Naive thymus-derived CD8-positive, alpha-beta T cell (primary cell): ENCODE measurements at places on chromosomes 16 and 17. TPM values are rescaled to one million over a fixed set of nuclear protein-coding genes. Genes with fewer than 3 reads are reported as not detected.

GRCh38 chr17:44591206-44591605 is 33.9 kb downstream of the FZD2 start:
- DNase-seq = no peak

DNA sequence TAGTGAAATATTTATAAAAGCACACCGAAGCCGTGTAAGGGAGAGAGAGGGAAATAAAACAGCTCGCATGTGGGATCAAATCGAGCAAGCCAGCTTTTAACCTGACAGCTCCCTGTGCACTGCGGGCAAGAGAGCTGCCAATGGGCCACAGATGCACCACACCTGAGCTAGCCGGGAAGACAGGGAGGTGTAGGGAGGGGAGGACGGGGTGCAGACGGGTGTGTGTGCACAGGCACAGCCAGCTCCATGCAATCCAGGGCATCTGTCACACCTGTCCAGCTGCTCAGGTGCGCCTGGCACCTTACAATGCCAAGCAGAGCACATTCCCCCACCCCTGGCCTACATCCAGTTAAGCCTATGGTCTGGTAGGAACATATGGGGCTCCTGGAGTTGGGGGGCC is 70.0 kb downstream of the C16orf78 start:
- no peak for DNase-seq

DNA sequence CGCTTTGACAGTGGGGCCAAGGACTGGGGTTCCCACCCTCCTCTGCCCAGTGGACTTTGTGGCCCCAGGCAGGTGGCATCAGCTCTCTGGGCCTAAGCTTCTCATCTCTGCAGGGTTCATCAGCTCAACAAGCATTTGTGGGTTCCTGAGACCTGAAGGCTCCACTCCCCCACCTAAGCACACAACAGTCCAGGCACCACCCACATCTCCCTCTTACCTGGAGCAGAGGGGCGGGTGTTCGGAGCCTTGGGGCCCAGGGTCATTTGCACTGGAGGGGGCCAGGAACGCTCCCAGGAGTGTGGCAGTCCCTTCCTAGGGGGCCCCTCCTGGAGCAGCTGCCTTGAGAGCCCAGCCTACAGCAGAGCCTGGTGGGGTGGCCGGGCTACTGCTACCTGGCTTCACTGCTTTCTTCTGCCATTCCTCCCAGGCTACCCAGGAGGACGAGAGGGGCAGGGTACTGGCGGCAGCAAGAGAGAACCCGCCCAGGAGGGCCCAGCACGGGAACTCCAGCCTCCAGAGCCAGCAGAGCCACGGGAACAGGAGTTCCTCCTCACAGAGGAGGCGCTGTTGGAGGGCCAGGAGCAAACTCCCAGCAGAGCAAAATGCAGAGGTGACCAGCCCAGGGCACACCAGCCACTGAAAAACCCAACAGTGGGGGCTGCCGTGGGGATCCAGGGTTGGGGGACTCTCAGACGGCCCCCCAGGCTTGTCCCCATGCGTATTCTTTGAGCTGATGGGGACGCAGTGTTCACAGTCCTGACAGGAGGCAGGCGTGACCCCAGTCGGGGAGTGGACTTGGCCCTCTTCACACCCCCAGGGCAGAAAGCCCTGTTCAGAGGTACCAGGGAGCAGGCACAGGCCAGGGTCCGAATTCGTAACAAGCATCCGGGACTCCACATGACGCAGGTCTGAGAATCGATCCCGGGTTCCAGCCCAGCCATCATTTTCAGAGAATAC is 35.1 kb upstream of the SLC38A10 start:
- DNase-seq = no peak

DNA sequence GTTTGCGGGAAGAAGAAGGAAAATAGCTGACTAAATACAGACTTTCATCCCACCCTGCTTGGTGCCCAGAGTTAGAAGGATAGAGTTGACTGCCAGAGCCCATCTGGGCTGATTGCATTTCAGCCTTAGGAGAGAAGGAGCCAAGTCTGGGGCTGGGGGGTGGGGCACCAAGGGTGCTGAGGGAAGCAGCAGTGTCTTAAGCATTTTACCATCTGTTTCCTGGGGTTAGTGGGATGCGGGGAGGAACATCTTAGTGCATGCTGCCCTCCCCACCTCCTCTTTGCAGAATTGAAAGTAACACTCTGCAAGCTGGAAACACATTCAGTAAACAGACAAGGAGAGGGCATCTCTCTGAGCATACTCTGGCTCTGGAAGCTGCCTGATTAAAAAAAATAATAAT is 1.5 kb upstream of the ARL5C start:
- DNase-seq = no peak

GRCh38 chr17:4509401-4509800 is 10.7 kb downstream of the SPNS2 start:
- no peak for DNase-seq

GRCh38 chr17:81315129-81315884 is 20.2 kb upstream of the SLC38A10 start:
- no peak for DNase-seq

GRCh38 chr16:55661941-55662643 is 6.3 kb downstream of the SLC6A2 start:
- DNase-seq = no peak

DNA sequence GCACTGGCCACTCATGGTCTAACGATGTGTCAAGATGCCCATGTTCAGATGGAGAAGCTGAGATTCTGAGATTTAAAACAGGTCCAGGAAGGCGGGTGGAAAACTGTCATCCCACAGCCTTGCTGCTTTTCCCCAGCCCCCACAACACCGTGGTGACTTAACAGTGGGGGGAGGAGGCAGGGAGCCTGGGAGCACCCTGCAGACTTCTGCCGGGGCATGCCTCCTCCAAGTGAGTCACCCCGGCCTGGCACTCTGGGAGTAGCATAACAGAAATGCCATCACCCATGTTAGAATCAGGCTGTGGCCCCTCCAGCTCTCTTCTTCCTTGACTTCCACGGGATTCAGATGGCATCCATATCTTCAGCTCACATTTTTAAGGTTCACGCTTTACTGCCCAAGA is 164.8 kb downstream of the CBLN1 start:
- DNase-seq = no peak

DNA sequence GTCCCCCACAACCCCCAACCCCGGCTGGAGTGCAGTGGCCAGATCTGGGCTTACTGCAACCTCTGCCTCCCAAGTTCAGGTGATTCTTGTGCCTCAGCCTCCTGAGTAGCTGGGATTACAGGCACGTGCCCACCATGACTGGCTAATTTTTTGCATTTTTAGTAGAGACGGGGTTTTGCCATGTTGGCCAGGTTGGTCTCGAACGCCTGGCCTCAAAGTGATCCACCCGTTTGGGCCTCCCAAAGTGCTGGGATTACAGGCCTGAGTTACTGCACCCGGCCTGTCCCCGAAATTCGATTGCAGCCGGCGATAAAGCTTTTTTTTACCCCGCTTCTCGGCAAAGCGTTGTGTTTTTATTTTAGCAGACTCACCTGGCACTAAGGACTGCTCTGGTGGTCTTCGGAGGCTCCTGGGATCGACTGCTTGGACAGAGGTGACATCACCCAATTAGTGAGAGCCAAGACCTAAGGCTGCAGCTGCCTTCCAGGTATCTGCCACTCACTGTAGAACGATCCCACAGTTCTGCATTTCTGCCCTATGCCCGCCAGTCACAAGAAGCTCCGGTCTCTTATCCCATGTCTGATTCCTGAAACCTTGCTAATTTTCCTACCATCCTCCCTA is 82.2 kb upstream of the ARL4D start:
- no peak for DNase-seq

- DNase-seq = no peak
Observed at GRCh38 chr17:4893721-4894560, 5.4 kb upstream of the C17orf107 start.

GRCh38 chr16:28984091-28984490 is 761 bp upstream of the LAT start:
- no peak for DNase-seq

DNA sequence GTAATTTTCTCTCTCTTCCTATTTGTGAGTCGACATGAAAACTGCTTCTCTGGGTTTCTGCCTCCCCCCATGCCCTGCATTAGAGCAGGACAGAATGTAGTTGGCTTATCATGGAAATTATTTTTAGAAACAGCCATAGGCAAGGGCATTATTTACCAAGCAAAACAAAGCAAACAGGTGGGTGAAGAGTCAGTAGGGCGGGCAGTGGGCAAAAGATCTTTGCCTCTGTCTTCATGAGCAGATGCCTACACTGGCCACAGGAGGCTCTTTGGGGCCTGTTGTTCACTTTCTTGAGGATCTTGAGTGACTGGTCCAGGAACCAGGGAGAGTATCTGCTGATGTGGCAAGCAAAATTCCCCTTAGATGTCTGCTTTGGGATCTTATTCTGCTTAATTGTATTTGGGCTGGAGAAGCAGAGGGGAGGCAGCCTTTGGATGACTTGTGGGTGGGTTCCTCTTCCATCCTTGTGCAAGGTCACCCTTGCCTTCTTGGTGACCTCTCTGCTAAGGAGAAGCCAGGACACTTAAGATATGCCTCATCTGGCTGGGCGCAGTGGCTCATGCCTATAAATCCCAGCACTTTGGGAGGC is 42.5 kb upstream of the CLEC19A start:
- DNase-seq = no peak

DNA sequence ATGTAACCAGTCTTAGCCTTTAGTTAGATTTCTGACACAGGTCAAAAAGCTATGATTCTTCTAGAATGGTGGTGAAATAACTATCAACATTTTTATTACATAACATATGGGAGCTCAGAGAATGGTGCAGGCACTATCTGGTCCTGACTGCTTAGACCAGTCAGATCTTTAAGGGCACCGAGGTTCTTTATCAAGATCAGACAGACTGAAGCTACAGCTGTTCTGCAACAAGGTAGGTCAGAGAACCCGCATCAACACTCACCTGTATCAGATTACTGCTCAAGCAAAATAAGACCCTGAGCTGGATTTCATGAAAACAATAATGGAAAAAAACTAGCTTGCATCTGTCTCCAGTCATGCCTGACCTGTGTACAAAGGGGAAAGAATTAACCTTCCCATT is 160.4 kb downstream of the KCNJ2 start:
- no peak for DNase-seq

DNA sequence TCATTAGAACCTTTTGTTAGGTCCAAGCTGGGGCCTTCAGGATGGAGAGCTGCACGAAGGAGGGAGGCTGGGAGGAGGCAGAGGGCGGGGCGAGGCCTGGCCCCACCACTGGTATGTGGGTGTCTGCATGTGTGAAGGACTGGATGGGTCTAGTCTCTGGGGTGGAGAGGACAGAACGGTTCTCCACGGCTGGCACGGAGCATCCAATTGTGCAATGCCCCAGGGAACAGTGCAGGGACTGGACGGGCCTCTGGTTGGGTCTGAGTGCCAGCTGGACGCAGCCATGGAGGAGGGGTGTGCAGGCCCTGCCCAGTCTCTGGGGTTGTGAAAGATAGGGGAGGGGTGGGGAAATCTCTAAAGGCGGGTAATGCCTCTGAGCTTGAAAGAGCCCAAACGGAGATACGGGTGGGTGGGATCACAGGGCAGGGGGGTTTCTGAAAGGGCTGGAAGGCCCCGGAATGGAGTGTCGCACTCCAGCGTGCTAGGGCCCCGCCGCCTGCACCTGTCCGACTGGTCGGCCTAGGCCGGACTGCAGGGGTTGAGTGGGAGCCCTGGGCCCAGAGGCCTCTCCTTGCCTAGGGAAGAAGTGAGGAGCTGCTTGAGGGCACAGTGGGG is 1.6 kb downstream of the PPL start:
- no peak for DNase-seq

DNA sequence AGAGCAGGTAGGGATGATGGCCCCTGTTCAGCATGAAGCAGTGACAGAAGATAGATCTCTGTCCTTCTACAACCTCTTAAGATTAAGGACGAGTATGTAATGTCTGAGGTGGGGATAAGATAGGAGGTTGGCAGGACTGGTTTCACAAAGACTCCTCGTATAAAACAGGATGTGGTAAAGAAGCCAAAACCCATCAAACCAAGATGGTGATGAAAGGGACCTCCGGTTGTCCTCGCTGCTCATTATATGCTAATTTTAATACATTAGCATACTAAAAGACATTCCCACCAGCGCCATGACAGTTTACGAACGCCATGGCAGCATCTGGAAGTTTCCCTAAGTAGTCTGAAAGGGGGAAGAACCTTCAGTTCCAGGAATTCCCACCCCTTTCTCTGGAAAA is 27.3 kb downstream of the MIS12 start:
- DNase-seq = no peak

DNA sequence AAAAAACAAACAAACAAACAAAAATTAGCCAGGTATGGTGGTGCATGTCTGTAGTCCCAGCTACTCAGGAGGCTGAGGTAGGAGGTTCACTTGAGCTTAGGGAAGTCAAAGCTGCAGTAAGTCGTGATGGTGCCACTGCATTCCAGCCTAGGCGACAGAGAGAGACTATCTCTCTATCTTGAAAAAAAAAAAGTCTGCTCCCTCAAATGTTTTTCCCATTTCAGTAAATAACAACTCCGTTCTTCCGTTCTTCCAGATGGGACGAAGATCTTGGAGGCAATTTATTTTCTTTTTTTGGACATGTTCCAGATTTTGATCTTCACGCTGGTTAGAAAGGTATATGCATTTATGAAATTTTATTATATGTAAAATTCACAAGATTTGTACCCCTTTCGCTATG is 19.0 kb downstream of the ERAL1 start:
- DNase-seq = no peak

DNA sequence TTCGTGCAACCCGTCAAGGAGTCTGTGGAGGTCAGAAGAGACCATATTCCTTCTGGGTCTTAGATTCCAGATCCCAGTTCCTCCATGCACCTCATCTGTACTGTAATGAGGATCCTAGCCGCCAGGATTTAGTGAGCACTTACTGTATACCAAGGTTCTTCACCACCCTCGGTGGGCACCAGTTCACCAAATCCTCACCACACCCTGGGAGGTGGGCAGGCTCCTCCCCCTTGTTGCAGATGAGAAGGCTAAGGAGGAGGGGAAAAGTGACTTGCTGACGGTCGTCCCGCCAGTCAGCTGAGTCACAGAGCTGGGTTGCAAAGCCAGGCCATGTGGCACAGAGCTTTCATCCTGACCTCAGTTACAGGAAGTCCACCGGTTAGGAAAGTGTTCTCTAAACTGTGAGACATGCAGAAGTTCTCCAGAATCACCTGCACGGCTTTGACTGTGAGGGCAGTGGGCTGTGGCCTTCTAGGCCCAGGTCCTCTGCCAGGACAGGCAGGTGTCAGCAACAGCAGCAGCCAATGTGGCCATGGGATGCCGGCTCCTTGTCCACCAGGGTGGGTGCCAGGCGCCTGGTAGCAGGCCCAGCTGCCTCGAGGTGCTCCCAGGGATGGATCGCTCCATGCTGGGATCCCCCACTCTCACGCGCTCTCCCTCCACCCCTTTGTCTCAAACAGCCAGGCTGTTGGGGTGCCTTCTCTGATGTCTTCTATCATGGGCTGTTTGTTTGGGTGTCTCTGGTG is 240.3 kb upstream of the GSE1 start:
- DNase-seq = no peak

GRCh38 chr17:7586673-7587419 is 3.0 kb downstream of the SOX15 start:
- DNase-seq = no peak

The EVI2A gene
- 113 TPM for total RNA-seq

The TPSD1 gene
- total RNA-seq = not detected

The PTX4 gene
- total RNA-seq = not detected

The ALOX12B gene
- total RNA-seq = 0.80 TPM

The WFDC1 gene
- not detected for total RNA-seq

The SPDYE4 gene
- total RNA-seq = not detected

The RNF157 gene
- total RNA-seq = 46.1 TPM

The SBK1 gene
- total RNA-seq = 21.3 TPM

The MYH11 gene
- not detected for total RNA-seq

The HBQ1 gene
- not detected for total RNA-seq

The C16orf92 gene
- not detected for total RNA-seq
